ENCODE measurements at places on chromosomes 11 and 22. TPM values are rescaled to one million over a fixed set of nuclear protein-coding genes. Genes with fewer than 3 reads are reported as not detected.

The TRIM51 gene
- not detected for polyA plus RNA-seq

The OR5AP2 gene
- not detected for polyA plus RNA-seq

The KLHDC7B gene
- polyA plus RNA-seq, result 5.8 TPM

The SH3BP1 gene
- 2.8 TPM for polyA plus RNA-seq

The INS gene
- polyA plus RNA-seq, result not detected

DNA sequence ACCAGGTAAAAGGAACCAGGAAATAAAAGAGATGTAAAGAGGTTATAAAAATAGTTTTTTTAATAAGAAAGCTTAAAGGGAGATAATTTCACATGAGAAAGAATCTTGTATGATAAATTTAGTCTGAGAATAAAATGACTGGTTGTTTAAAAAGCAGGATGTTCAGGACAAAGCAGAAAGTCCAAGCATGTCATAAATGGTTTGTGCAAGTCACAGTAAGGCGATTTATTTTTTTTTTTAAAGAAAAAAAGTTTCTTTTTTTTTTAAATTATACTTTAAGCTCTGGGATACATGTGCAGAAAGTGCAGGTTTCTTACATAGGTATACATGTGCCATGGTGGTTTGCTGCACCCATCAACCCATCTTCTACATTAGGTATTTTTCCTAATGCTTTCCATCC lies 30.8 kb downstream of the GLYATL2 start:
- DNase-seq, result no peak

GRCh38 chr11:23976841-23977271 lies 520.0 kb upstream of the LUZP2 start:
- DNase-seq, result no peak

- no peak for DNase-seq
Observed at GRCh38 chr11:26623076-26623659, 51.1 kb upstream of the MUC15 start.

- DNase-seq, result no peak
Observed at GRCh38 chr11:67022341-67022933, 497 bp upstream of the SYT12 start.

GRCh38 chr22:20979940-20980453 lies 2.1 kb upstream of the LZTR1 start:
- no peak for DNase-seq

GRCh38 chr11:68297812-68298658 lies 14.4 kb upstream of the LRP5 start:
- peak; percentile 76 for DNase-seq

DNA sequence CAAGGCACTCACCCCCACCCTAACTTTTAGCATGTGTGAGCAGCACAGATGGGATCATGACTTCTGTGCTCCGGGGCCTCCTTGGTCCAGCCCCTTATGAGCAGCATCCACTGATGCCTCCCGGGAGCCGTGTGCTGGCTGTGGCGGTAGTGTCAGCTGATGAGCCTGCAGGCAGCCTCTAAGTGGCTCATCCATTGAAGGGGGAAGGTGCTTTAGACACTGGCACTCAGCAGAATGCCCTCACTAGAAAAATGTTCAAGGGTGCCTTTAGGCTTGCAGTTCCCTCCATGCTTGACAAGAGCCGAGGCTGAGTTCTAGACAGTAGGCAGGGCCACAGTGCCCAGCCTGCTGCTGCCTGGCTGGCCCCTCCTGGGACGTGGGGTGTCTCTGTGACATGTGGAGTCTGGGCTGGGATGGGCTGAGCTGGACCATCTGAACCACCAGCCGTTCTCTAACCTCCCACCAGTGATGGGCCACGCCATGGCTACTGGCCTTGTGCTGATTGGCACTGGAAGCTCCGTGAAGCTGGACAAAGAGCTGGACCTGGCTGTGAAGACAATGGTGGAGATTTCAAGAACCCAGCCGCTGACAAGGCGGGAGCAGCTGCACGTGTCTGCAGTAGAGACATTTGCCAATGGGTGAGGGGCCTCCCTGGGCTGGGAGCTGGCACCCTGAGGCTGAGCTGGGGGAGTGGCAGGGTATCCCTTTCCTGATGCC lies 5.8 kb downstream of the TTC38 start:
- no peak for DNase-seq

All from naive B cell (primary cell).